ENCODE measurements at places on chromosomes 16 and 17. TPM values are rescaled to one million over a fixed set of nuclear protein-coding genes. Genes with fewer than 3 reads are reported as not detected.

DNA sequence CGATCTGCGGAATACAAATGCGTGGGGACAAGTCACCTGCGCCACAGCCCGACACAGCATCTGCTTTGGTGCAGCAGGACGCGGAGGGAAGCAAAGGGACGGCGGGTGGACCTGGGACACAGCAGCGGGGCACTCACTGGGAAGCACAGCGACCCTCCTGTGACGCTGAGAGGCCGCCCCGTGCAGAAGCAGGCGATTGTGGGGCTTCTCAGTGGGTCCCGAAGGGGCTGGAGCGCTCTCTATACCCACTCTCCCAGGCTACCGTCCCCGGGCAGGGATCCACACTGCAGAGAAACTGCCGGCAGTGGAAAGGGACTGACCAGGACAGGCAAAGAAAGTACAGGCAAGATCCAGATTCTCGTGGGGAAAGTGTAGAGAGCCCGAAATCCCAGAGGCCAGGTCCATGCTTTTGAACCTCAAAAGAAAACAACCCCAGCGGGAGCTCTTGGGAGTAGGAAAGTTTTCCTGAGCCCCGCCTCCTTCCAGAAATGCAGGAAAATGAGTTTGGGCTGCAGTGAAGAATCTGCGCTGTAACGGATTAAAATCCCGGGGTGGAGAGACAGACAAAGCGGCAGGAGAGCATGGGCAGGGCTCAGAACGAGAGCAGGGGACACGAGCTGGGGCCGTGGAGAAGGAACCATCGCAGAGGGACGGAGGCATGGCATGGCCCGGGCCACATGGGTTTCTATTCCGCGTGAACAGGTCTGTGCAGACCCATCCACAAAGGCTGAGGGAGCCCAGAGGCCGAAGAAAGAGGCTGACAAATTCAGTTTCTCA is 12.7 kb downstream of the COX4I1 start:
- H3K4me1 ChIP-seq, result no peaks in the 10 kb centered on the region
- H3K27ac ChIP-seq, result no peak overlapping the region
- H3K27me3 ChIP-seq, result no peaks in the 10 kb centered on the region
- DNase-seq, result no peak
- H3K4me3 ChIP-seq, result no peak overlapping the region
- H3K36me3 ChIP-seq, result no peaks in the 10 kb centered on the region

DNA sequence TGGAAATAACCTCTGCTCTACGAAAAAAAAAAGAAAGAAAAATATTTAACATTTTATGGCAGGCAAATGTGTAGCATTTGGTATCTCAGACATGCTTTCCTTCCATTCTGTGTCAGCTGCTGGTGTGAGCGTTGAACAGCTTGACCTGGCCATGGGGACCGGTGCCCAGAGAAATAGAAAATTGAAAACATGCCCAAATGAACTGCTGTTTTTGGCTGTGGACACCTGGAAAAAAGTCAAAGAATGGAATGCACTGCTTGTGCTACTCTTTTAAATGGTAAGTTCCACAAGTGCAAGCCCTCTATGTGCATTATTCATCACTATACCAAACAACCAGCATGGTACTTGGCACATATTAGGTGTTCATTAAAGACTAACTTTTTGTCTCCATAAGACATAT is 127.2 kb downstream of the CDH8 start:
- DNase-seq, result no peak
- H3K4me3 ChIP-seq, result no peak overlapping the region
- no peaks in the 10 kb centered on the region for H3K27me3 ChIP-seq
- H3K36me3 ChIP-seq, result no peaks in the 10 kb centered on the region
- peaks cover 9% of the 10 kb centered on the region for H3K4me1 ChIP-seq

CDT1 gene
- total RNA-seq, result 1.5 TPM

LAT gene
- 16.7 TPM for total RNA-seq

GRCh38 chr16:86396422-86396821 is 113.9 kb upstream of the FOXF1 start:
- H3K27me3 ChIP-seq, result no peaks in the 10 kb centered on the region
- H3K4me3 ChIP-seq, result no peak overlapping the region
- no peaks in the 10 kb centered on the region for H3K36me3 ChIP-seq
- no peak for DNase-seq
- H3K4me1 ChIP-seq, result no peaks in the 10 kb centered on the region

KRT14 gene
- total RNA-seq, result 1.2 TPM

GRIN2A gene
- total RNA-seq, result 2.0 TPM

- no peak overlapping the region for H3K27ac ChIP-seq
- no peaks in the 10 kb centered on the region for H3K27me3 ChIP-seq
- H3K4me1 ChIP-seq, result no peaks in the 10 kb centered on the region
- no peak overlapping the region for H3K4me3 ChIP-seq
- no peaks in the 10 kb centered on the region for H3K36me3 ChIP-seq
- no peak for DNase-seq
Observed at GRCh38 chr17:49545007-49545660, 30.5 kb upstream of the NXPH3 start.

GRCh38 chr17:76868669-76869495 is 678 bp downstream of the MGAT5B start:
- no peaks in the 10 kb centered on the region for H3K4me1 ChIP-seq
- H3K36me3 ChIP-seq, result no peaks in the 10 kb centered on the region
- DNase-seq, result no peak

GRCh38 chr17:41760878-41761277 is 25.6 kb downstream of the JUP start:
- no peaks in the 10 kb centered on the region for H3K36me3 ChIP-seq
- H3K27ac ChIP-seq, result no peak overlapping the region
- no peaks in the 10 kb centered on the region for H3K27me3 ChIP-seq
- DNase-seq, result no peak
- H3K4me1 ChIP-seq, result no peaks in the 10 kb centered on the region
- H3K4me3 ChIP-seq, result no peak overlapping the region

CHST6 gene
- 6.0 TPM for total RNA-seq

ITGAD gene
- 0.45 TPM for total RNA-seq

GRCh38 chr16:66900721-66901441 is 17.8 kb downstream of the CDH16 start:
- H3K4me3 ChIP-seq, result no peak overlapping the region
- no peaks in the 10 kb centered on the region for H3K27me3 ChIP-seq
- peaks cover 4% of the 10 kb centered on the region for H3K4me1 ChIP-seq
- peak; percentile 77 for DNase-seq

GRCh38 chr17:77216486-77216885 is 75.7 kb downstream of the SEC14L1 start:
- H3K27me3 ChIP-seq, result no peaks in the 10 kb centered on the region
- no peak overlapping the region for H3K27ac ChIP-seq
- no peaks in the 10 kb centered on the region for H3K4me1 ChIP-seq
- H3K4me3 ChIP-seq, result no peak overlapping the region
- H3K36me3 ChIP-seq, result peaks cover 8% of the 10 kb centered on the region
- DNase-seq, result no peak

DNA sequence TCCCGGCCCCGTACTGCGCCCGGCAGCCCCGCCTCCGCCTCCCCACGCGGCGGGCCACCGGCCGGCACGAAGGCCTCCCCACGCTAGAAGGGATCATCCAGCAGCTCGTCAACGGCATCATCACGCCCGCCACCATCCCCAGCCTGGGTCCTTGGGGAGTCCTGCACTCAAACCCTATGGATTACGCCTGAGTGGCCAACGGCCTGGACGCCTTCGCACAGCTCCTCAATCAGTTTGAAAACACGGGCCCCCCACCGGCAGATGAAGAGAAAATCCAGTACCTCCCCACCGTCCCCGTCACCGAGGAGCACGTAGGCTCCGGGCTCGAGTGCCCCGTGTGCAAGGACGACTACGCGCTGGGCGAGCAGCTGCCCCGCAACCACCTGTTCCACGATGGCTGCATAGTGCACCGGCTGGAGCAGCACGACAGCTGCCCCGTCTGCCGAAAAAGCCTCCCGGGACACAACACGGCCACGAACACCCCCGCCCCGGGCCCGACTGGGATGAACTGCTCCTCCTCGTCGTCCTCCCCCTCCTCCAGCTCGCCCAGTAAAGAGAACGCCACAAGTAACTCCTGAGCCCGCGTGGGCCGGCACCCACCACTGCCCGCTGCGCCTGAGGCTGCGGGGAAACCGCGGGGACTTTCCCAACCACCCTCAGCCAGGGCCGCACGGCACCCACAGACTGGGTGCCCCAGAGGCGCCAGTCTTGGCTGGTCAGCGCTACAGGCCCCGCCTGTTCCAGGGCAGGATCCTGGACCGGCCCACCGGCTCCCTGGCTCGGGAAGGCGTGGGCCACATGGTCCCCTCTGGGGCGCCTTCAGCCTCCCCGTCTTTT is 39.0 kb upstream of the AKAP1 start:
- peak; percentile 73 for DNase-seq
- no peak overlapping the region for H3K4me3 ChIP-seq
- no peaks in the 10 kb centered on the region for H3K36me3 ChIP-seq
- H3K27me3 ChIP-seq, result no peaks in the 10 kb centered on the region

CCL5 gene
- 7.5 TPM for total RNA-seq

DNA sequence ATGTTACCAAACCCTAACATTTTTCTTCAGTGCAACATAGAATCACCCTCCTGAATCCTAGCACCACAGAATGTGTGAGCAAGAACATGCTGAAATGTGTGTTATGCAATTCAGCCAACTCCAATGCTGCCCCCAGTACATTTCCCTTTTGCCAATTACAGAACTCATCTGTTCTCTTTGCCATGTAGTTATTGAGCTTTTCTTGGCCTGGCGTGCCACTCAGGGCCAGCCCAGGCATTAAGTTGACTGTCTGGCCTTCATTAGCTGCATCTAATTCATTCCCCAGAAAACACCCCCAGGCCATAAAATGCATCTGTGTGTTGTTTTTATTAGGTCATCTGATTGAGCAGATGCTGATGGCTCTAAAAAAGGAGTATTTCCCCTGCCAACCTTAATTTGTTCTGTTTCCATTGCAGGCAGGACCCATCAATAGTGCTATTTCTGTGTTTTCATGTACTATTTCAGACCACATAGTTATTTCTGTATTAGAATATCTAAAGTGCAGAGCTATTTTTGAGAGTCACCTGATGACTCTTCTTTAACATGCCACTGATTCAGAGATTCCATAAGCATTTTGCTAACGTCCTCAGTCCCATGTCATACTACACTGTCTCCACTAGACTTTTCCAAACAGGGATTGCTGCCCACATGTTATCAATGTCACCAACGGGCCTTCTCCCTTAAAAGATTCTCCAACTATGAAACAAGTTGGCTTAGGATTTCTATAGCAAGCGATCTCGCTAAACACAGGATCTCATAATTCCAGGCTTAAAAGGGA is 969.7 kb downstream of the CDH11 start:
- DNase-seq, result no peak
- H3K27ac ChIP-seq, result no peak overlapping the region
- H3K36me3 ChIP-seq, result no peaks in the 10 kb centered on the region
- no peaks in the 10 kb centered on the region for H3K27me3 ChIP-seq
- H3K4me1 ChIP-seq, result no peaks in the 10 kb centered on the region

GRCh38 chr17:78890498-78890897 is 12.5 kb downstream of the CEP295NL start:
- H3K27ac ChIP-seq, result no peak overlapping the region

DNA sequence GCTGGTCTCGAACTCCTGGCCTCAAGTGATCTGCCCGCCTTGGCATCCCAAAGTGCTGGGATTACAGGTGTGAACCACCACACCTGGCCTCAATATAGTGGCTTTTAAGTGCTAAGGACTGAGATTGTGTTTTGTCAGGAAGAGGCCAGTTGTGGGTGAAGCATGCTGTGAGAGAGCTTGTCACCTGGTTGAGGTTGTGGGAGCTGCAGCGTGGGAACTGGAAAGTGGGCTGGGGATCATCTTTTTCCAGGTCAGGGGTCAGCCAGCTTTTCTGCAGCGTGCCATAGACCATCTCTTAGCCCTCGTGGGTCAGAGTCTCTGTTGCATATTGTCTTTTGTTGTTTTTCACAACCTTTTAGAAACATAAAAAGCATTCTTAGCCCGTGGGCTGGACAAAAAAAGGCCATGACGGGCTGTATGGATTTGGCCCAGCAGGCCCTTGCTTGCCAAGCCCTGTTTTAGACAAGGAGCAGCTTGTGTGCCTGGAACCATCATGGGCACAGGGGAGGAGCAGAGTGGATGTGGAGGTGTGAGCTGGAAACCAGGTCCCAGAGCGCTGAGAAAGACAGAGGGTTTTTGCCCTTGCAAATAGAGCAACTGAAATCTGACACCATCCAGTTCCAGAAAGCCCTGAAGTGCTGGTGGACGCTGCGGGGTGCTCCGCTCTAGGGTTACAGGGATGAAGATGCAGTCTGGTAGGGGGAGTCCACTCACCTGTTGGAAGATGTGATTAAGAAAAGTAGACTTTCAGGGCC is 5.5 kb downstream of the BIRC5 start:
- H3K27ac ChIP-seq, result no peak overlapping the region
- no peaks in the 10 kb centered on the region for H3K27me3 ChIP-seq
- DNase-seq, result no peak

- no peak overlapping the region for H3K27ac ChIP-seq
- H3K27me3 ChIP-seq, result no peaks in the 10 kb centered on the region
- H3K4me1 ChIP-seq, result peaks cover 2% of the 10 kb centered on the region
- H3K36me3 ChIP-seq, result no peaks in the 10 kb centered on the region
- DNase-seq, result no peak
- no peak overlapping the region for H3K4me3 ChIP-seq
Observed at GRCh38 chr16:53780051-53780450, 76.1 kb downstream of the FTO start.

DNA sequence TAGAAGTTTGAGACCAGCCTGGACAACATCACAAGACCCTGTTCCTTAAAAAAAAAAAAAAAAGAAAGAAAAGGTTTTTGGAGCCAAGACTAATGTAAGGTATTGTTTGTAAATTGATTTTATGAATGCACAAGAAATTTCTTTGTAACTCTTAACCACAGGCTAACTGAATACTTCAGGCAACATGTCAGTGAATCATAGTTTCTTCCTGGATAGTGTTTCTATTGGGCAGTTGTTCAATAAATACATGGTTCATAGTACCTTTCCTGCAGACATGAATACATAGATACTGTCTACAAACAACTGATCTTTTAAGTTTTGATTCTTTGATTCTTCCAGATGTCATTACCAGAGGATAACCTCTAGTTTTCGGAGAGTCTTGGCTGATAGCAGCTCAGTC is 11.6 kb downstream of the DDX42 start:
- no peaks in the 10 kb centered on the region for H3K27me3 ChIP-seq
- no peak overlapping the region for H3K4me3 ChIP-seq
- H3K36me3 ChIP-seq, result no peaks in the 10 kb centered on the region
- no peak for DNase-seq
- H3K4me1 ChIP-seq, result no peaks in the 10 kb centered on the region

DNA sequence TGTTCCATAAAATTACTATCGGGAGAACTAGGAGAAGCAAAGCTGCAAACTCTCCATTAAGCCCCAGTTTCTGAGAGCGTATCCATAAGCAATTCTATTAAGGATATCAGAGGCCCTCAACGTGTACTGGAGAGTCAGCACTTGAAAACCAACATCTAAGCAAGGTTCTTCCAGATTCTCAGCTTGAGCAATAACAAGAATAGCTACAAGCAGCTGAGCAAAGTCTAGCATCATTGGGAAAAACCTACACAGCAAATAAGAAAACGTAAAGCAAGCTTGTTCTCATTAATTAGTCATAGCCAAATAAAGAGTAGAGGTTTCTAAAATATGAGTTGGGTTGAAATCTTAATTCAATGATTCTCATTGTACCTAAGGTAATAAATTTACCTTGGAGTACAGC is 26.9 kb upstream of the COX10 start:
- no peak for DNase-seq
- H3K27ac ChIP-seq, result no peak overlapping the region
- H3K4me1 ChIP-seq, result peaks cover 4% of the 10 kb centered on the region
- H3K4me3 ChIP-seq, result no peak overlapping the region
- H3K36me3 ChIP-seq, result no peaks in the 10 kb centered on the region
